ENCODE measurements at places on chromosomes 4 and X. TPM values are rescaled to one million over a fixed set of nuclear protein-coding genes. Genes with fewer than 3 reads are reported as not detected.

CCKAR gene
- total RNA-seq = 2.1 TPM

ASB5 gene
- total RNA-seq = 29.2 TPM

MSANTD1 gene
- not detected for total RNA-seq

- no peak for ATAC-seq
These were observed 22.0 kb upstream of the EIF4E start for GRCh38 chr4:98950925-98951324.

- no peak for ATAC-seq
These were observed 131.6 kb downstream of the TMEM144 start for GRCh38 chr4:158341896-158342295.

- no peak for ATAC-seq
These were observed 220.4 kb downstream of the MAML3 start for GRCh38 chr4:139933541-139933940.

GRCh38 chr4:20680736-20681135, 19.5 kb upstream of the PACRGL start:
- ATAC-seq = no peak

Data from gastroesophageal sphincter (tissue), 4 donors.